Activated CD4-positive, alpha-beta T cell treated with anti-CD3 and anti-CD28 coated beads, Interleukin-2, amount 10 ng/mL, durations not matched to agents 7 days and 5 days (primary cell): ENCODE measurements at places on chromosomes 13 and 19. TPM values are rescaled to one million over a fixed set of nuclear protein-coding genes. Genes with fewer than 3 reads are reported as not detected.

GRCh38 chr13:96700657-96701056, 293.6 kb downstream of the OXGR1 start:
- DNase-seq, result no peak

GRCh38 chr19:19578252-19578651, 40.2 kb downstream of the CILP2 start:
- no peak for DNase-seq

- DNase-seq, result no peak
These were observed 3.8 kb downstream of the HSPBP1 start for GRCh38 chr19:55275851-55276719.

DNA sequence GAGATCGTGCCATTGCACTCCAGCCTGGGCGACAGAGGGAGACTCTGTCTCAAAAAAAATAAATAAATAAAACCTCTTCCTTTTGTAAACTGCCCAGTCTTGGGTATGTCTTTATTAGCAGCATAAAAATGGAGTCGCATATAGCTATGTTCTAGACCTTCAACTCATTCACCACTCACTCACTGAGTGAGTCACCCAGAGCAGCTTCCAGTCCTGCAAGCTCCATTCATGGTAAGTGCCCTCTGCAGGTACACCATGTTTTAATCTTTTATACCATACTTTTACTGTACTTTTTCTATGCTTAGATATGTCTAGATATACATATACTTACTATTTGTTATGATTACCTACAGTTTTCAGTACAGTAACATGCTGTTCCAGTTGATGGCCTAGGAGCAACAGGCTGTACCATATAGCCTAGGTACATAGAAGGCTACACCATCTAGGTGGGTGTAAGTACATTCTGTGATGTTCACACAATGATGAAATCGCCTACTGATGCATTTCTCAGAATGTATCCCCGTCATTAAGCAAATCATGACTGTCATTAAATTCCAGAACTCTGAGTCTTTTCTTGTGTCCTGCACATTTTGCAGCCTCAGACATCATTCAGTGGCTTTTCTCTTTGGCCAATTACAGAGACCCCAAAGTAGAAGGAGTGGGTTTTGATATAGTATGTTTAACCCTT, 13.7 kb upstream of the FARP1 start:
- DNase-seq, result no peak

- DNase-seq, result no peak
These were observed 55.1 kb upstream of the STARD13 start for GRCh38 chr13:33340631-33341030.

DNA sequence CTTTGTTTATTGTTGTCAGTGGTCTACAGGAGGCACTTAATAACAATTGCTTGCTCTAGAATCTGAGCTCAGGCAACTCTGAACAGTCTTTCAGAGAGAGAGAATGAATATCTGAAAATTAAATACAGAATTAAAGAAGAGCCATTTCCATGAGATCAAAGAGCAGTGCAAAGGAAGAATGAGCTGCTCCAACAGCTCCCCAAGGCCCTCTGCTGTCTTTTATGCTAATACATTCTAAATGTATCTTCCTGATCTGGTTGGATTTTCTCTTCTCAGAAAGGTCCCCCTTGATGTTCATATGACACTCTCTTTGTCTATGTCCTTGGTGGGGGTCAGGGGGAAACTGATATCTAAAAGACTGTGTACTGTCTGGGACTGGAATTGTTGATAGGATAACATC, 1029.6 kb downstream of the PCDH9 start:
- DNase-seq, result no peak

DNA sequence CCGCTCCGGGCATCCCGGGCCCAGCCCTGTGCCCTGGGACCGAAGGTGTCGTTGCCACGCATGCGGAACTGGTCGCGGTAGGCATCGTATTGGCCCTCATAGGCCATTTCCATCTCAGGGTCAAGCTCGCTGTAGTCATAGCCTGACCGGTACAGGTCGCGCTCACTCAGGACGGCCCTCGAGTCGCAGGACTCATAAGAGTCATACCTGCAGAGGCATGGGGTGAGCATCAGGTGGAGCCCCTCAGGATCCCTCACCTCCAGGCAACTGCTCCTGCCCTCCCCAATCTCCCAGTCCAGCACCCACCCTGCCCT, 17.4 kb downstream of the AKAP8L start:
- no peak for DNase-seq

- no peak for DNase-seq
These were observed 561.7 kb downstream of the DIAPH3 start for GRCh38 chr13:59601993-59602392.

DNA sequence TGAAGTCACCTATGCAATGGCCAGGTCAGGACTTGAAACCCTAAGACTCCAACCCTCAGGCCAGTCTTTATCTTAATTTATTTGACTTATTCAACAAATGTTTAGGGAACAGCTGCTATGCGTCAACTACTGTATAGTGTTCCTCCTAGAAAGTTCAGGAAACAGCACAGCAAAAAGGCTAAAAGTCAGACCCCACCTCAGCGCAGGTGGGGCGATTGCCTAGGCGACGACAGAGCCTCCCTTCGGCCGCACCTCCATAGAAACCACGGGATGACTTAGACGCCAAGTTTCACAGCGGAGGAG, 502 bp downstream of the VRK3 start:
- no peak for DNase-seq

DNA sequence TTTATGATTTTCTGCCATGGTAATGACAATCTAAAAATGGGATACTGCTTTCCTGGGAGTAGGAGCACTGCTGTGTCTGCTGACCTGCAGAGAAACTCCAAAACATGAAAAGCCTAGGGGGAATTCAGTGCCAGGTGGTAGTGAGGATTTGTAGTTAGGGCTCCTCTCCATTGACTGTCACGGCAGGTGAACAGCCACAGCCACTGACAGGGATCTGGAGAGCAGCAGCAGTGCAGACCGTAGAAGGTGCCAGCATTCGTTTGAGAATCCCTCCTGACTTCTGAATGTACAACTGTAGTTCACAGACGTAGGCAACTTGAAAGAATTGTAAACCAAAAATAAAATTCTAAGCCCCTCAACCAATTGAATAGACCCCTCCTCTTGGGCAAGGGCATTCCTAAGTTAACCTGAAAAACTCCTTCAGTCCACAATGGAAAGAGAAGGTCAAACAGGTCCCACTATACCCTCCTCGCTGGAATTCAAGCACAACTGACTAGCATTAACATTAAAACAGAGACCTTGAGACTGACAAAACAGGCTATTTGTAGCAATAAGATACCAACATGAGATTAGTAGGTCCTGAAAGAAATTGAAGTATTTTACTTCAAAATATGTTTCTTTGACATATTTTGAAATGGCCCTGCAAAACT, 1328.8 kb downstream of the OLFM4 start:
- no peak for DNase-seq

GRCh38 chr19:45075301-45076028, 813 bp downstream of the ZNF296 start:
- DNase-seq, result peak; percentile 57

- DNase-seq, result no peak
These were observed at the start of gene FGF14 for GRCh38 chr13:102401766-102402165. Gene FGF14 (minus strand): TSS chr13:102402048.

DNA sequence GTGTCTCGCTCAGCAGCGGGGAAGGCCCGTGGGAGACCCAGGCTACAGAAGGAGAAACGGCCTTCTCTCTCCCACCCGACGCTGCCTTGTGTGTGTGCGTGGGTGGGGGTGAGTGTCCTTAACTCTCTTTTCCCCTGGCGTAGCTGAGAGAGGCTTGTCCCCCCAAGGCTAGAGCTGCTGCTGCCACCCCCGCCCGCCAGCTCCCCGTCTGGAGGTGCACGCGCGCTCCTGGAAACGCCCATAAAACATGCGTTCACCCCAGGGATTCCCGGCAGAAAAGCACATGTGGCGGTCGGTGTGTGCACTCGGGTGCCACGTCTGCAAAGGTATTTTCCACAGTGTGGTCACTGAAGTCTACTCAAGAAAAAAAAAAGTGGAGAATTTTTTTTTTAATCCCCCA, 36.1 kb downstream of the GADD45B start:
- DNase-seq, result no peak

- DNase-seq, result no peak
These were observed 37.0 kb upstream of the NANOS3 start for GRCh38 chr19:13839938-13840304.

GRCh38 chr19:50894478-50895356, 16.5 kb downstream of the KLK4 start:
- DNase-seq, result no peak

- DNase-seq, result no peak
These were observed 85.7 kb upstream of the MBNL2 start for GRCh38 chr13:97136418-97136817.

DNA sequence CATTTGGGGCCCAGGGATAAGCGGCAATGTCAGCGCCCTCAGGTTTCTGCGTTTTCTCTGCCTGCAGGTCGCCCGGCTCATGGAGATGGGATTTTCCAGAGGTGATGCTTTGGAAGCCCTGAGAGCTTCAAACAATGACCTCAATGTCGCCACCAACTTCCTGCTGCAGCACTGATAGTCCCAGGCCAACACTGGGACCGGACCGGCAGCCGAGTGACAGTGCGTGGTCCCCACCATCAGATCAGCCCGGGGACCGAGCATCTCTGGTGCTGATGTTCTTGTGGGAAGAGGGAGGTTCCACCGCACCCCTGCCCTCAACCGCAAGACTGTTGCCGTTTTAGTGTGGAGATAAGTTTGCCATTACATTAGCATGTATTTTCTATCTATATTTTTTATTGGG, 78.0 kb upstream of the GPR183 start:
- no peak for DNase-seq

- DNase-seq, result no peak
These were observed 540.6 kb upstream of the MIR17HG start for GRCh38 chr13:90806892-90807291.

DNA sequence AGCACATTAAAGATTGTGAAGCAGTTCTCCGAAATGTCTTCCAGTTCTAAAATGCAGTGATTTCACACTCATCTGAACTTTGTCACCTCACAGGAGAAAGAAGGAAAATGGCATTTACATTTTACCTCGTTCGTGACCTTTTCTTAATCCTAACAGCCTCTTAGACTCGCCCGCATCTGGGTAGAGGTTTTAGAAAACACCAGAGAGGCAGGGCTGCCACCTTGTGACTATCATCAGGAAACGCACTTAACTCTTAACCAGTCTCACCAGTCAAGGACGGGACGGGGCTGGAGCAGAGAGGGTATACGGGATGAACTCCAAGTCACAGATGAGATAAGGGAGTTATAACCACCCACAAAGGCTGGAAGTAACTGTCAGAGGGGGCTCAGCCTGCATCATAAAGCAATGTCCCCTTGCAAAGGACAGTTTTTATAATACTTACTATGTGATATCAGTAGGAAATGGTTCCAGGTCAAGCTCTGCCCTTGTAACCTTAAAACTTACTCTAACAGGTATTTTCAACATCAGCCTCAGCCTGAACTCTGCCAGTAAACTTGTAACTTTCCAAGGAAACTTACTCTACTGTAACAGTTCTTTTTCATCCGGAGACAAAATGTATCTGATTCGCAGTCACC, 8.6 kb upstream of the CEACAM6 start:
- peak; percentile 60 for DNase-seq

GRCh38 chr13:42971691-42972347, 20.2 kb downstream of the EPSTI1 start:
- DNase-seq, result no peak

DNA sequence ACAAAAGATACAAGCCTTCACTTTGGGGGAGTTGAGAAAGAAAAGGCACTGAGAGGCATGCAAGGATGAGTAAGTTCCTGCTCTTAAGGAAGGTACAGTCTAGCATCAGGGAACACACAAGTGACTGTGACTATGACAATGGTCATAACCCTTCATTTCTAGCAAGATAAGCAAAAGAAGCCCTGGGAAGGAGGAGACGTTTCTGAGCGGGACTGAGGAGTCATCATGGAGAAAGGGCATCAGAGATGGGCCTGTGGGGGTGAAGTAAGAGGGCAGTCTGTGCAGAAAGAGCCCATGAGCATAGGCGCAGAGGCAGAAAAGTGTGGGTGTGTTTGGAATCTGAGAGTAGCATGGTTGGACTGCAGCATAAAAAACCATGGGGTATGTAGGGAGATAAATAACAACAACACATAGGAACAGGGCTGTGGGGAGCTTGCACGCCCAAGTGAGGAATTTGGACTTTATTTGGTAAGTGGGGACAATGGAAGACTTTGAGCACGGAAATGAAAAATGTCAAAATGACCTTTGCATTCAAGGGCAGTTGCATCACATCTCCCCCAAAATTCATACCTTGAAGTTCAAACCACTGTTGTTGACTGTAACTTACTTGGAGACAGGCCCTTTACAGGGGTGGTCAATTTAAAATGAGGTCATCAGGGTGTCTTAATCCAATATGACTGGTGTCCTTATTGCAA, 86.7 kb downstream of the MBNL2 start:
- no peak for DNase-seq

GRCh38 chr13:50236898-50237318, 221.7 kb downstream of the KCNRG start:
- DNase-seq, result peak; percentile 26

DNA sequence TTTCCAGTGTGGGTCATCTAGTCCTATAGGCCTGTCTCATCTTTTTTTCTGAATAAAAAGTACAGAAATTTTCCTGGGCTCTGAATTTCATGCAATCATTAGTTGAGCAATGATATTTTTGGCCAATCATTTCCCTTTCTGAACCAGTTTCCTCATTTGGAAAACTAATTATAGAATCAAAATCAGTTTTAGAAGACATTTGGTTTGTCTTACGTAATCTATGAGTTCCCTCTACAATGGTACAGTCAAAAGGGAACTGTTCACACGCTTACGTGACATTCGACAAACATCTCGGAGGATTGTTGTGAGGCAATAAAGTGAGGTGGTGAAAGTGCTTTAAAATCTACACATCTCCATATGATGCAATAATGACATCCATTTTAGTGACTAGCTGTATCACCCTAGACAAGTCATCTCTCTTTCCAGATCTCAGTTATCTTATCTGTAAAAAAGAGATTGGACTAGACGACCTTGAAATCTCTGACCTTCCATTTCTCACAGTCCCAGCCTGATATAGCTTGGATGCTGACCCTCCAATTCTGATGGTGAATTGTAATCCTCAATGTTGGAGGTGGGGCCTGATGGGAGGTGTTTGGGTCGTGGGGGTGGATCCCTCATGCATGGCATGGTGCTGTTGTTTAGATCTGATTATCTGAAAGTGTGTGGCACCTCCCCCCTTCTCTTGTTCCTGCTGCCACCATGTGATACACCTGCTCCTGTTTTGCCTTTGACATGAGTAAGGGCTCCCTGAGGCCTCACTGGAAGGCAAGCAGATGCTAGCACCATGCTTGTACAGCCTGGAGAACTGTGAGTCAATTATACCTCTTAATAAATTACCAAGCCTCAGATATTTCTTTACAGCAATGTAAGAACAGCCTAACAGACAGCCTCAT, 26.7 kb downstream of the FLT1 start:
- no peak for DNase-seq

GRCh38 chr13:83499286-83499685, 383.0 kb downstream of the SLITRK1 start:
- no peak for DNase-seq

PLK5 gene
- not detected for total RNA-seq

CEACAM8 gene
- total RNA-seq, result not detected

CGB1 gene
- not detected for total RNA-seq

KDELR1 gene
- total RNA-seq, result 69.6 TPM

CEACAM16 gene
- total RNA-seq, result not detected

ZBTB32 gene
- total RNA-seq, result 15.4 TPM

CYP2A6 gene
- total RNA-seq, result not detected

SIGLEC7 gene
- total RNA-seq, result not detected

ZNF132 gene
- total RNA-seq, result 5.3 TPM

ZSWIM9 gene
- 6.9 TPM for total RNA-seq

CCDC8 gene
- not detected for total RNA-seq

OR7A5 gene
- total RNA-seq, result not detected

ZNF577 gene
- total RNA-seq, result 7.5 TPM

ICAM5 gene
- total RNA-seq, result 0.12 TPM

ATP4B gene
- total RNA-seq, result not detected

TMPRSS9 gene
- not detected for total RNA-seq

RAB3D gene
- total RNA-seq, result 3.2 TPM
